ENCODE measurements at places on chromosomes 16 and 17. TPM values are rescaled to one million over a fixed set of nuclear protein-coding genes. Genes with fewer than 3 reads are reported as not detected.
A peak's percentile ranks its signal among the peaks of the same experiment; 100 is the strongest.

DNA sequence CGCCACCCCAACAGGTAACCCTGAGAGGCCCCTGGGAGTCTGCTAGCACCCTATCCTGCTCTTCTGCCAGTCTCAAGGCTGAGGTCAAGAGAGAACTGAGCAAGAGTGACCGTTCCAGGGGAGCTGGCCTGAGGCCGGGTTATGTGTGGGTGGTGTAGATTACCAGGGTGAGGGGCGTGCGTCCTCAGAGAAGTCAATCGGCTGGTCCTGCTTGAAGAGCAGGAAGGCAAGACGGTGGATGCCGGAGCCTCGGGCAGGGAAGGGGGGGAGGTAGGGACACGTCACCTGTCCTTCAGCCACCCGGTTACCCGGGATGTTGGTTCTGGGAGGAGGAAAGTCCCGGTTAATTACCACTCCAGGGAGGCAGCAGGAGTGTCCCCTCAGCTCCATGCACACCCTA lies 2.6 kb upstream of the TRIM65 start:
- peaks cover 20% of the 10 kb centered on the region for H3K4me1 ChIP-seq
- H3K4me3 ChIP-seq = no peak overlapping the region
- no peaks in the 10 kb centered on the region for H3K27me3 ChIP-seq
- DNase-seq = no peak
- no peaks in the 10 kb centered on the region for H3K36me3 ChIP-seq

GRCh38 chr16:57824888-57825287 lies 22.6 kb upstream of the KIFC3 start:
- no peaks in the 10 kb centered on the region for H3K27me3 ChIP-seq
- H3K4me1 ChIP-seq = no peaks in the 10 kb centered on the region
- H3K36me3 ChIP-seq = no peaks in the 10 kb centered on the region

DNA sequence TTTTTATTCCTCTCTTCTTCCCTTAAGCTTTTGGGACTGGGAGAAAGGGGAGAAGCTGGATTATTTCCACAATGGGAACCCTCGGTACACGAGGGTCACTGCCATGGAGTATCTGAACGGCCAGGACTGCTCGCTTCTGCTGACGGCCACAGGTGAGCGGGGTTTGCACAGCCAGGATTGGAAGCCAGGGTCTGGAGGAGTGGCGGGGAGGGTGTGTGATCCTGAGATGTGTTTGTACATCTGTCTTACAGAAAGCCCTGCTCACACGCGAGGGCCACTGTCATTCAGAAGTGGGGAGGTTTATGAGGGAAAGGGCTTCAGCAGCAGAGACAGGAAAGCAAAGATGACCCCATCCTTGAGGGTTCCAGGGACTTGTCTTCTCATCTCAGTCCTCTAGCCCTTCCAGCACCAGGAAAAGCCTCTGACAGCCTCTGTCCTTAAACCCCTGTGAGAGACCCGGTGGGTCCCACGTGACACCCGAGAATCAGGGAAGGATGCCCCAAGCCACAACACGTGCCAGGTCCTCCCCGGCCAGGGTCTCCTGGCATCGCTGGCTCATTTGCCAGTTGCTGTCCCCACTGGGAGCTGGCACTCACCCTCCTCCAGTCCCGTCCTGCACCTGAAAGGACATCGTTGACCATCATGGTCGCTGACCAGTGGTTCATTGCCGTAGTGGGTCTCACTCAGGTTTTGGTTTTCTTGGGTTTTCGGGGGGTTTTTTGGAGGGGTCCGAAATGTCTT lies 44.3 kb upstream of the CHMP6 start:
- no peaks in the 10 kb centered on the region for H3K4me1 ChIP-seq
- no peak overlapping the region for H3K4me3 ChIP-seq
- H3K27me3 ChIP-seq = no peaks in the 10 kb centered on the region
- peak; percentile 7 for DNase-seq

DNA sequence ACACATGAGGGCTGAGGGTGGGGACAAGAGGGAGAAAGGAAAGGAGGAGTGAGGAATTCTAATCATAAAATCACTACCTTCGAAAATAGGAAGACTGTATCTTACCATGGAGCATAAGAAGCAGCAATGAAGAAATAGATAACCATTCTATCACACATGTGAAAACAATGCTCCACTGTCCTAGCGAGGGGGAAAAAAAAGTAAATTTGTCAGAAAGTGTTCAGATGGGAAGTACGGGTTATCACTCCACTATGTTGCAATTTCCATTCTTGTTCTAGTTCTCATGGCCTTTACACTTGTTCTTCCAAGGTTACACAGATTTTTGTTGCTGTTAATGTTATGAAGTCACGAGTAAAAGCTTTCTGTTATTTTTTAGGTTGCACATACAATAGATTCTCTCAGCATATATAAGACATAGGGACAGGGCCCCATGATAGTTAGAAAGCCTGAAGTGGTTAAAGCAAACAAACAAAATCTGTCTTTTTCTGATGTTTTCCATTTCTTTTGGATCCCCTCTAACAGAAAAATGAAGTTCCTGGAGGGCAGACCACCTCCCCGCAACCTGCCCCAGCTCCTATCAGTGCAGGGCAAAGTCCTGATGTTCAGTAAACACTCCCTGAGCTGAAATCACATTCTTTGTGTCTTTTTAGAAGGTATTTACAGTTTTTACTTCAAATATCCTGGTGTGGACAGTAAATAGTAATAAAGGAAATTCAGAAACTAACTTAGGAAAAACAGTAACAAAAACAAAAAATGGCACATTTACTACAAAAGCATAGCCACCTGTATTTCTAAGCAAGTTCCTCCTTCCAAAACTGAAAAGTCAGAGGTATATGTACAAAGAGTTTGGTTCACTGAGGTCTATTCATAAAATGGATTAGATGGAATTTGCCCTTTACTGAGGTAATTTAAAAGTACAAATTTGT lies 13.7 kb downstream of the MMD start:
- no peak for DNase-seq
- no peak overlapping the region for H3K4me3 ChIP-seq
- H3K36me3 ChIP-seq = no peaks in the 10 kb centered on the region
- no peak overlapping the region for H3K27ac ChIP-seq

GRCh38 chr17:49339354-49339753 lies 22.7 kb downstream of the ZNF652 start:
- H3K36me3 ChIP-seq = no peaks in the 10 kb centered on the region
- no peak overlapping the region for H3K27ac ChIP-seq
- H3K4me3 ChIP-seq = no peak overlapping the region
- H3K27me3 ChIP-seq = no peaks in the 10 kb centered on the region

GRCh38 chr17:36849871-36850348 lies 87.4 kb upstream of the LHX1 start:
- no peaks in the 10 kb centered on the region for H3K27me3 ChIP-seq
- no peak overlapping the region for H3K4me3 ChIP-seq
- no peaks in the 10 kb centered on the region for H3K36me3 ChIP-seq

DNA sequence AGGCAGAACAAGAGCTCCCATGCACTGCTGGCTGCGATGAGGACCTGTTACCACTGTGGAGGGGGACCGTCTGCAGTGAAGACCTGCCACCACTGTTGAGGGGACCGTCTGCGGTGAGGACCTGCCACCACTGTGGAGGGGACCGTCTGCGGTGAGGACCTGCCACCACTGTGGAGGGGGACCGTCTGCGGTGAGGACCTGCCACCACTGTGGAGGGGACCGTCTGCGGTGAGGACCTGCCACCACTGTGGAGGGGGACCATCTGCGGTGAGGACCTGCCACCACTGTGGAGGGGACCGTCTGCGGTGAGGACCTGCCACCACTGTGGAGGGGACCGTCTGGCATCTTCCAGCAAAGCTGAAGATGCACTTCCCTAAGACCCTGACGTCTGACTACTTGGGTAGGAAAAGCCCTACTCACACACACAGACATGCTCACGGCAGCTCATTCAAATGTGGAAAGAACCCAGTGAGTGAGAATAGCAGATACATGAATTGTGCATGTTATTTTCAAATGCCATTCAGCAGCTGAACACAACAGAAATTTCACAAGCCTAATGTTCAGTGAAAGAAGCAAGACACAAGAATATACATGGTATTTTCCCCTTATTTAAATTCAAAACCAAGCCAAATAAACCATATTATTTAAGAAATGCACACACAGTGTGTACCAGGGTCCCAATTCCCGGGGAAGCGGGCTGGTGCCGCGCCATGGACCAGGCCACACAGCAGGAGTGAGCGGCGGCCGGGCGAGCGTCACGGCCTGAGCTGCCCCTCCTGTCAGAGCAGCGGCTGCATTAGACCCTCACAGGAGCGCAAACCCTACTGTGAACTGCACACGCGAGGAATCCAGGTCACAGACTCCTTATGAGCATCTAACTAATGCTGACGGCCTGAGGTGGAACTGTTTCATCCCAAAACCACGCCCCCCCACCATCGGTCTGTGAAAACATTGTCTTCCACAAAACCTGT lies 64.2 kb upstream of the METRNL start:
- no peaks in the 10 kb centered on the region for H3K4me1 ChIP-seq
- H3K4me3 ChIP-seq = no peak overlapping the region
- no peak for DNase-seq
- no peaks in the 10 kb centered on the region for H3K36me3 ChIP-seq
- no peaks in the 10 kb centered on the region for H3K27me3 ChIP-seq

DNA sequence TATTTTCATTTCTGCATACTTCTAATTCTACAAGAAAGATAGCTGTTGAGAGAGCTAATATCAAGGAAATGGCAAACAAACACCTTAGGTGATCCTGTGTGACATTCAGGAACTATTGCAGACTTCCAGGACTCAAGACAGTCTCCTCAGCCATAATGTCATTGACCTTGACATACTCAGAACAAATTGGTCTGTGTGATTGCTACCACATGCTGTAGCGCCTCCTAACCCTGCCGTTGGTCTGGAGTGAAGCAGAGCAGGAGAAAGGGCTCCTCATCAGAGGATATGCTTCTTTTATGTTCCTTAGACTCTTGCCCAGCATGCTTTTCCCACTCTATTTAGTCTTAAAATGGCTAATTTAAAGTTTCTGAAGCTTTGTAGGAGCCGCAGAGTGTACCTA lies 194.2 kb upstream of the TBX2 start:
- no peaks in the 10 kb centered on the region for H3K4me1 ChIP-seq
- no peak for DNase-seq
- H3K36me3 ChIP-seq = no peaks in the 10 kb centered on the region
- H3K27me3 ChIP-seq = no peaks in the 10 kb centered on the region

DNA sequence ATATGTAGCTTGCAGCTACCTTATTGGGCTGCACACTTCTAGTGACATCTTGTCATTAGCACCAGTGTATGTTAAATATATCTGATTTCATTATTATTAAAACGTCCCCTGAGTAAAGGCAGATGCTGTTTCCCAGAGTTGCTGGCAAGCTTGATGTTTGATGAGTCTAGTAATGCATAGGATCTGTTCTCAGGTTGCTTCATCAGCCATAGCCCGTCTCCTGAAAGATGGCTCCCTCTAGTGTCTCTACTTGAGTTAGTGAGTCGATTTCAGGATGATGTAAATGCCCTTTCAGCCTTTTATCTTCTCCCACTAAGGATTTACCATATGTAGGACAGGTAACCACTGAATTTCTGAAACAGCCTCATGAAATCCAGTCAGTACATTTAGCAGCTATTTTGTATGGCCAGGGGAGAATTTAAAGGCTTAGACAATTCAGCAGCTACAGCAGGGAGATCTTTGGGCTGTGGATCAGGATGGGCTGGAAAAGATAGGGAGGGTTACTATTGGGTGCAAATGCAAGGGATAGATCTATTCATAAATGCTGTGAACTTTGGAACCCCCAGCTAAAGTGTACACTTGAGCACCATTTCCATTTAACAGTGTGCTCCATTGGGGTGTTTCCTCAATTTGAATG lies 376.3 kb downstream of the CNTNAP4 start:
- no peak for DNase-seq
- H3K4me1 ChIP-seq = no peaks in the 10 kb centered on the region
- H3K27ac ChIP-seq = no peak overlapping the region
- H3K27me3 ChIP-seq = no peaks in the 10 kb centered on the region
- H3K4me3 ChIP-seq = no peak overlapping the region
- H3K36me3 ChIP-seq = no peaks in the 10 kb centered on the region

- H3K27me3 ChIP-seq = no peaks in the 10 kb centered on the region
- no peak for DNase-seq
- H3K4me3 ChIP-seq = no peak overlapping the region
These were observed 17.0 kb downstream of the TAT start for GRCh38 chr16:71559855-71560254.

The TMC7 gene
- total RNA-seq = 1.7 TPM

The COQ9 gene
- 11.5 TPM for total RNA-seq

The OR1F1 gene
- total RNA-seq = not detected

The HIC1 gene
- 21.8 TPM for total RNA-seq

The TAC4 gene
- not detected for total RNA-seq

The CDYL2 gene
- total RNA-seq = 7.3 TPM

The KAT8 gene
- total RNA-seq = 86.5 TPM

The KRTAP1-5 gene
- not detected for total RNA-seq

The PLCD3 gene
- total RNA-seq = 13.3 TPM

The ATP2C2 gene
- 0.51 TPM for total RNA-seq
